ENCODE measurements at places on chromosomes 16 and 17.

- no peak for DNase-seq
Measured at GRCh38 chr17:66240630-66241029, 11.4 kb upstream of the APOH start.

DNA sequence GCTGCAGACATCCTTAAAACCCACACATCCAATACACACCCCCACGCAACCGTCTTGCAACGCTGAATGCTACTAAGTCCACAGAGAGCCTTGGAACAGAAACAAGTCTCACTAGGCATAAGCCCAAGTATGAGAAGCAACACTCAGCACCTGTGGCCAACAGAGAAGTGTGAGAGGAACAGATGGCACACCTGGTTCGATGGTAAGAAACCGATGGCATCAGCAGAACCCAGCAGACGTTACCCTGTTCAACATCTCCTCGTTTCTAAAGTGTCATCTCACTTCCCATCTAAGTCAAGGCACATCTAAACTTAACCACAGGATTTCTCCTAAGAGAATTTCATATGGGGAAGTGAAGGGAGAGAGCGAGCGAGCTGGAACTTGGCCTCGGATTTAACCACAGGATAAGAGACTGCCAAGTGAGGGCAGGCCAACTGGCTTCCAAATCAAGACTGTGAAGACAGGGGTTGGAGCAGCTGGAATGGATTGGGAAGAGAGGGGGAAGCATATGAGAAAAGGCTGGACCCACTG is 41.0 kb downstream of the NXPH3 start:
- DNase-seq = no peak

DNA sequence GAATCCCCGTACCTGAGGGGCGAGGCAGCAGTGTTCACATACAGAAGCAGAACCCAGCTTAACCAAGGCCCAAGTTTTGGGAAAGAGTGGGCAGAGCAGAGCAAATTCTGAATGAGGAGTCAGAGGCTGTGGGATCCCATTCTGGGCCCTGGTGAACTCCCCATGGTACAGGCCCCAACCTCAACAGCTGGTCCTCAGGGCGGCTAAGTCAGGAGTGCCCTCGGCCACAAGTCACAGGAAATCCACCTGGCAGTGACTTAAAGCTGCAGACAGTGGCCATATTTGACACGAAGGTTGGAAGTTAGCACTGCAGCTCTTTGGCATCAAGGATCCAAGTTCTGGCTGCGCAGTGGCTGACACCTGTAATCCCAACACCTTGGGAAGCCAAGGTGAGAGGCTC is 237.1 kb downstream of the PARN start:
- DNase-seq = no peak

DNA sequence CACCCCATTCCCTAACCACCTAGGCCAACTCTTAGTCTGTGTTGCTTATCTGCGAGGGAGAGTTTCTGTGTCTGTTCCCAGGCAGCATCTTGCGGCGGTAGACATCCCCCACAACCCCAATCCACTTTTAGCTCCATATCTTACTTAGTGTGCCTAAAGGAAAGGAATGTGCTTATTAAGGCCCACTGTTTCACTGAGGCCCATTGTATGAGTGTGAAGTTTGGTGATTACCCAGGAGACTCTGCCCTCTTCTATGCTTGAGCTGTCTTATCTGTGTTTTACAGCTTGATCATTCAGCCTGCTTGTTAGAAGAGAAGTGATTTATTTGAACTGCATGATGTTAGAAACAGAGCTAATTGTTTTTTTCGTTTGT is 10.3 kb upstream of the MLYCD start:
- no peak for DNase-seq

DNA sequence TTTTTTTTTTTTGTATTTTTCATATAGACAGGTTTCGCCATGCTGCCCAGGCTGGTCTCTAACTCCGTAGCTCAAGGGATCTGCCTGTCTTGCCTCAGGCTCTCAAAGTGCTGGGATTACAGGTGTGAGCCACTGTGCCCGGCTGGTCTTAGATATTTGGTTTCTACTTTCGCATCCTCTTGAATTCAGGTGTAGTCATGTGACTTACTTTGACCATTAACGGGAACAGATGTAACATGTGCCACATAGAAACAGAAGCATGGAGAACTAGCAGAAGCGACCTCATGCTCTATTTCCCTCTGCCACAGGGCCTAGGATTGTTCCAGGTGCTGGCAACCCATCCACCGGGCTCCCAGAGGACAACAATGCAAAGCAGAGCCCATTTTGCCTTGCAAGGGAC is 166.6 kb downstream of the CYLD start:
- no peak for DNase-seq

GRCh38 chr17:7750321-7750821 is 32.8 kb downstream of the DNAH2 start:
- no peak for DNase-seq

DNA sequence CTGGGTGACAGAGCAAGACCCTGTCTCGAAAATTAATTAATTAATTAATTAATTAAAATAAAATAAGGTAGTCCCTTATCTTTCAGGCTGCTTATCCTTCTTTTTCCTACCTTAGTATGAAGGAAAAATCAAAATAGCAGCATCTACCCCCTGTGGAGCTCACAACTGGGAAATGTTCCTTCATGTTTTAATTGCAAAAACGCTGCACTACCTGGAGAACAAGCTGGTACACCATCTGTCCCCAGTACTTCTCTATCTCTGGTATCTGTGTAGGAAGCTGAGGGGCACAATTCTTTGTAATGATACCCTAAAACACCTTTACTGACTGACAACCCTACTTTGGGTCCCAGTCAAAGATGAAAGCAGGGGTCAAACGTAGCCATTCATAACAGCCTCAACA is 55.1 kb upstream of the MNT start:
- DNase-seq = no peak

DNA sequence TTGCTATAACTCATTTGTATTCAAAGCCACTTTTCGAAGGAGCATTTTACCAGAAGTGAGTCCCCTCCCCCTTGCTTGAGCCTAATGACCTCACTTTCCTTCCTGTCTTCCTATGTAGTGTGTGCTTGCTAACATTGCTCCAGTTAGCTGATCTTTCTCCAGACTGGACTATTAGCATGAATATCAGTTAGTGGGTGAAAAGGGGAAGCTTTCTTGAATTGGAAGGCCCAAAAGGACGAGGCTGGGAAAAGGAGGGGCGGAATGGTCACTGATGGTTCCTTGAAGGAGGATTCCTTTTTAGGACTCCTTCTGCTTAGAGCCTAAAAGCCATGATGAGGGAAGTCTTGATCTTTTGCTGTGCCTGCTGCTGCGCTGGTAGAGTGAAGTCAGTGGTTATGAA is 11.9 kb downstream of the MAP3K3 start:
- no peak for DNase-seq

DNA sequence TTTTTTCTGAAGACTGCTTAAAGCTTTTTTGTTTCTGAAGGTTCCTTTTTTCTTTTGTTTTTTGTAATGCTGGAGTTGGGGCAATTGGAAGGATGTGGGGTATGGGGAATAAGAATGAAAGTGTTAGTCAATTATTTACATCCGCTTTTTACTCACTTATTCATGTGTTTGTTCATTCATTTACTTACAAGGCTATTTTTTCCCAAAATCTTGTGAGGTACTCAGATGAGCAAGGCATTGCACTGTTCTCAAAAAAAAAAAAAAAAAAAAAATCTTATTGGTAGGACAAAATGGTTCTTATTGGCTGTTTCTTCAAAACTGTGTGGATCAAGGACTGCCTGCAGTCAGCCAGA is 55.7 kb downstream of the PLD6 start:
- no peak for DNase-seq

GRCh38 chr16:68907297-68907696 is 64.0 kb downstream of the TANGO6 start:
- no peak for DNase-seq

GRCh38 chr17:78314683-78315354 is 45.1 kb downstream of the SOCS3 start:
- DNase-seq = no peak

DNA sequence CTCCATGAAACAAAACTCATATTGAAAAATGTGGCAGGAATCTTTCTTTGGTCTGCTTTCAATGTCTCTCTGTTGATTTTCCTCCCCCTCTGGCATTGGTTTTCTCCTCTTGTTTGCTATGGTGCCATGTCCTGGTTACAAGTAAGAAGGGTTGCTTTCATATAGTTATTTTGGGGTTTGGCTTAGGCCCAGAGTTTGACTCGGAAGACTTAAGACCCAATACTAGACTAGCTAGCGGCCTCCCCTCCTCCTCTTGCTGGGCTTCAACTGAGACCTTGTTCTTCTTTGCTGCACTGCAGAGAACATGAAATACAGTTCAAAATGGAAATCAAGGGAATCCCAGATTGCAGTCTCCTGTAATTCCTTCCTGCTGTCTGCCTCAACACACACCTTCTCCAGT is 30.0 kb upstream of the CLEC18A start:
- DNase-seq = no peak

DNA sequence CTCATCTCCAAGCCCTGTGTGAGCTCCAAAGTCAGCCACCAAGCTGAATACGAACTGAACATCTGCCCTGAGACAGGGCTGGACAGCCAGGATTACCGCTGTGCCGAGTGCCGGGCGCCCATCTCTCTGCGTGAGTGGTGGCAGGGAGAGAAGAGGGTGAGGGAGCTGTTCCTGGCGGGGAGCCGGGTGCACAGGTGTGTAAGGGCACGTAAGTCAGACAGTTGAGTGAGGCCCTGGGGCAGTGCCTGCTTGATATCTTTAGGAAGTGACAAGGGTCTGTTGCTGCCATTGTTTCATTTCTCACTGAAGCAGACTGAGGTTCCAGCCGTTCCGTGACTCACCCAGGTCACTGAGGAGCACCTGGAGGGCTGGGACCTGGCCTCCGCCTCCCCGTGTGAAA is 12.4 kb downstream of the DEF8 start:
- no peak for DNase-seq

DNA sequence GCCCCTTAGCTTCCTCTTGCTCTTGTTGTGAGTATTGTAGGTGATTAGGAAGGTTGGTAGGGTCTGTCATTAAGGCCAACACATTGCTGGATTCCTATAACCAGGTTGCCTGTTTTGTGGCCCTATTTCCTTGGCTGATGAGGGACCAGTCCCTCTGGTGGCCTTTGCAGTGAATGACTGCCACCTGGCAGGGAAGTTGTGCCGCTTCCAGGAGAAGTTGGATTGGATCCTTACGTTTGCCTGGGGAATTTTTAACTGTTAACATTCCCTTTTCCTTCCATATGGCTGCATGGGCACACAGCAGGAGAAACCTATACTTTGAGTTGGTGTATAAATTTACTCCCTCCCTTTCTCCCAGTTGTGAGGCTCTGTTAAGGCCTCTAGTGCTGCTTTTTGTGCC is 32.4 kb downstream of the LCMT1 start:
- no peak for DNase-seq

GRCh38 chr17:50787106-50787505 is 19.8 kb upstream of the ANKRD40CL start:
- no peak for DNase-seq

DNA sequence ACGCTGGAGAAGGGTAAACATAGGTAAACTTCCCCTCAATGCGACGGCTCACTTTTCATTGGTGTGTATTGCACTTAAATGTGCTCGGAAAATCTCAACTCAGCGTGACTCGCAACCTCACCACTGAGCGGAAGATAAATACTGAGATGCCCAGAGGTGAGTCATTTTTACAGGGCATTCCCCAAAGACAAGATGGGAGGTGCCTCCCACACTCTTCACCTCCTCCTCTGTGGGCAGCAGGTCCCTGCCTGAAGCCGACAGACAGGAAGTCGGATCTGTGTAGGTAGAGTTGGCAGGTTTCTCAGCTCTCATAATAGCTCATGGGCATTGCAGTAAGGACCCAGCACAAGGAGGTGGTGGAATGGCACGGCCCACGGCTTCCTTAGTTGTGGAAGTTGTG is 274.6 kb upstream of the HSBP1 start:
- no peak for DNase-seq

DNA sequence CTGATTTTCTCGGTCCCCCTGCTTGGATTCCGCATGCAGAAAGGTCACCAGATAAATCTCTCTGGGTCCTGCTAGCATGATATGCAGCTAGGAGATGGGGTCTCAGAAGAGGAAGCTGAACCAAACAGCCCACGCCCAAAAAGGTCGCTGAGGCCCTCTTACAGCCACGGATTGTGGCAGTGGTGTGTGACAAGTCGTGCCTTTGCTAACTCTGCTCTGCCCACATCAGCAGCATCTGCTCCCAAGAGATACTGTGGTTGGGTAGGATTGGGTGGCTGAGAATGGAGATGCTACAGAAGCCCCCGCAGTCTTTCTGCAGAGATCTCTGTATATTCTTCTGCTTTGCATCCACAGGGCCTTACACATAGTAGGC is 15.2 kb upstream of the SKAP1 start:
- no peak for DNase-seq

GRCh38 chr16:1791256-1791942 is 2.1 kb downstream of the IGFALS start:
- no peak for DNase-seq

DNA sequence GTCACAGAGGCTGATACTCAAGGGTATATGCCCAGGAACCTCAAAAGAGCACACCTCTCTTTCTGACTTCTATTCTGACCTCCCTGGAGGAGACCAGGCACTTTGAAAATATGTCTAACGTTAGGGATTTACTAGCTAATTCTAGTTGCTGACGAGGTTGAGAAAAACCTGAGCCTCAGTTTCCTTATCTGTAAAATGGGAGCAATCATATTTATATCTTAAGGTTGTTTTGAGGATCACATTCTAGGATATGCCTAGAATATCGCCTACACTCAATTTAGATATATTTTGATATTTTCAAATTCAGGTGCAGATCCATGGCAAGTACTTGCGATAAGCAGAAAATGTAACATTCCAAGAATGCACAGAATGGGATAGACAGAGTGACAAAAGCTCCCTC is 425.8 kb downstream of the GRIN2A start:
- DNase-seq = no peak

GRCh38 chr17:81685108-81685507 is 1.3 kb downstream of the HGS start:
- peak; percentile 39 for DNase-seq

DNA sequence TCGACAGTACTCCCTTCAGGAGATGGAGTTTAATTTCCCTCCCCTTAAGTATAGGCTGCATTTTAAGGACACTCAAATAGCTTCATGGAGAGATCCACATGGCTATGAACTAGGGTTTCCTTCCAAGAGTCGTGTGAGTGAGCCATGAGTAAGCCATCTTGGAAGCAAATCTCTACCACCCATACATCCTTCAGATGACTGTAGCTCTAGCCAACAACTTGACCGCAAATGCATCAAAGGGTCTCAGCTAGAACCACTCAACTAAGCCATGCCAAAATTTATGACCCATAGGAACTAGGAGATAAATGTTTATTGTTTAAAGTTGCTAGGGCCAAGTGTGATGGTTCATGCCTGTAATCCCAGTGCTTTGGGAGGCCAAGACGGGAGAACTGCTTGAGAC is 43.4 kb downstream of the METTL16 start:
- no peak for DNase-seq

All from stimulated activated CD4-positive, alpha-beta T cell treated with anti-CD3 and anti-CD28 coated beads, Interleukin-1b, Interleukin-23, amount 100 ng/mL, for 4 hours (primary cell).